ENCODE measurements at places on chromosomes 4 and X.

- DNase-seq: no peak
These were observed 332.3 kb downstream of the ADGRL3 start for GRCh38 chr4:61532336-61533000.

DNA sequence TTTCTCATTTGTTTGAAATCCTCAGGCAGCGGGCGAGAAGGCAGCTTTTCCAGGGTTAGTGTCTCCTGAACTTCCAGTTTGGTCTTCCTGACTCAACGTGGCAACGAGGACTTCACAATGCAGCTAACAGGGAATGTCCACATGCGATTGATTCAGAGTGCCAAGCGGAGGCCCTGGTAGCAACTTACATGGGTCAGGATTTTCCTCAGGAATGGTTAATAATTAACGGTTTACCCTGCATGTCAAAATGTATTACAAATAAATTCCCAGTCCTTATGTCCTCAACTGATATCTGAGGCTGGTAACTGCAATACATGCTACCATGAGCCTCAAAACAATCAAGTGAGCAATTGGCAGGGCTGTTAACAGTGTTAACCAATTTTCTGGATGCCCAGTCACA lies 67.2 kb downstream of the MAP3K15 start:
- no peak for DNase-seq

- DNase-seq: no peak
These were observed 89.5 kb upstream of the VEGFC start for GRCh38 chr4:176882206-176882605.

GRCh38 chr4:158826882-158827281 lies 58.1 kb downstream of the FNIP2 start:
- DNase-seq: no peak

DNA sequence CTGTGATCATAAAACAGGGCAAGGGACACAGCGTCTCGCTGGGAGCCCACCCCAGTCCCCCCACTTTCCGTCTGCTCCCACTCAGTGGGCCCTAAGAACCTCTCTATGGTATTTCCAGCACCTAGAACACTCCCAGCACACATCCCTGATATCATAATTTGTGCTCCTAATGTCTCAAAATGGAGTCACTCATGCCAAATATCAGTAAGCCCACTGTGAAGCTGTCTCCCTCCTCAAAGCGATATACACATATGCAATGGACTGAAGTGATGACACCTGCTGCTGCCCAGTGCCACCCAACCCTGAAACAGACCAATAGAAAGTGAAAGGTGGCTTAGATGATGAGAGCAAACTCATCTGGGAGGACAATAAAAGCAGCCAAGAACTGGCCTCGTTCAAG lies 17.9 kb downstream of the ENPP6 start:
- no peak for DNase-seq

GRCh38 chr4:157564218-157564617 lies 343.7 kb downstream of the GRIA2 start:
- no peak for DNase-seq

GRCh38 chr4:51842167-51842553 lies 793 bp upstream of the DCUN1D4 start:
- no peak for DNase-seq

DNA sequence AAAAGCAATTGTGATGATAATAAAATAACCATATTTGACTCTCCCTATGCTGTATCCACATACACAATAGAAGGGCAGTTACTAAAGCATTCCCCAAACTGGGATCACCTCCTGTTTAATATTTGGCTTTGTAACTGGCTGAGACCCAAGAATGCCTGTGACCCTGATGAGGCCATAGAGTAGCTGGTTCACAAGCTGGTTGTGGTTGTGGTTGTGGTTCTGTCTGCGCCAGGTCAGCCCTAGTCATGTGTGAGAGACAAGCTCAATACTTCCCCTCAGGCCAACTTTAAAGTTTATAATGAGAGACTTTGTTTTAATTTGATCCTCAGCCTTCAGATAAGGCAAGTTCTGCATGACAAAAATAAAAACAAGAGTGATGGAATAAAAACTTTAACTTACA lies 209.9 kb downstream of the PARM1 start:
- no peak for DNase-seq

GRCh38 chr4:170038769-170039168 lies 12.6 kb upstream of the MFAP3L start:
- DNase-seq: no peak

GRCh38 chr4:153950100-153950979 lies 161.5 kb upstream of the SFRP2 start:
- no peak for DNase-seq

GRCh38 chr4:99755223-99755944 lies 61.2 kb upstream of the DAPP1 start:
- DNase-seq: no peak

- no peak for DNase-seq
These were observed 39.0 kb downstream of the ENPEP start for GRCh38 chr4:110514889-110515479.

GRCh38 chrX:12446342-12447075 lies 308.2 kb downstream of the FRMPD4 start:
- DNase-seq: no peak

- DNase-seq: no peak
These were observed 182.9 kb downstream of the COX18 start for GRCh38 chr4:72886602-72887001.

GRCh38 chrX:78747489-78747888 lies at the start of gene LPAR4:
Gene LPAR4 (plus strand): TSS chrX:78747720. CDS start chrX:78754870, 7,150 bp downstream.
- DNase-seq: no peak

GRCh38 chrX:48896611-48897011 lies 957 bp downstream of the TIMM17B start:
- no peak for DNase-seq

DNA sequence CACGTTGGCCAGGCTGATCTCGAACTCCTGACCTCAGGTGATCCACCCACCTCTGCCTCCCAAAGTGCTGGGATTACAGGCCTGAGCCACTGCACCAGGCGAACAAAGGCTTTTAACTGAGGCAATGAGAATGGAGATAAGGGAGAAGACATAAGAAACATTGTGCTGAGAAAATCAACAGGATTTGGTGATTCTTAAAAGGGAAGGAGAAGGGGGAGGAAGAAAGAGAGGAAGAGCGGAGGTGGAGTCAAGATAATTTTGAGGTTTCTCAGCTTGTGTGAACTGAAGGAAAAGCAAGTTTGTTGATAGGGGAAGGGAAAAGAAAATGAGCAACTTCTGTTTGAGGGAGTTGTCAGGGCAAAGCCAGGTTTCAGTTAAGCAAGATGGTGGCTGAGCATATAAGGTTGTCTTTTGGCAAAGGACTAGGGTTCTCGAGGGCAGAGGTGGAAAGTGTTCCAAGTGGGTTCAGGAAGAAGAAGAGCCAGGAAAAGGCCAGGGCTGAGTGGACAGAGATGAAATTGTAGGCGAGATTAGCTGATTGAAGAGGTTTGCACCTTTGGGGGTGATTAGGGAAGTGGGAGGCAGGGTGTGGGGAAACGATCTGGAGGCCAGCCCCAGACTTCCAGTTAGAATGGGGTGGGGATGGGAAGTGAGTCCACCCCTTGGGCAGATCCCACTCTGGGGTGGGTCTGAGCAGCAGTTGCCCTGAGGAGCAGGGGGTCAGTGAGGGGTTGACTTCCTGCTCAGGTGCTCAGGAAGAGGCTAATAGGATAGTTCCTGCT lies 7.8 kb downstream of the DOCK11 start:
- DNase-seq: no peak

DNA sequence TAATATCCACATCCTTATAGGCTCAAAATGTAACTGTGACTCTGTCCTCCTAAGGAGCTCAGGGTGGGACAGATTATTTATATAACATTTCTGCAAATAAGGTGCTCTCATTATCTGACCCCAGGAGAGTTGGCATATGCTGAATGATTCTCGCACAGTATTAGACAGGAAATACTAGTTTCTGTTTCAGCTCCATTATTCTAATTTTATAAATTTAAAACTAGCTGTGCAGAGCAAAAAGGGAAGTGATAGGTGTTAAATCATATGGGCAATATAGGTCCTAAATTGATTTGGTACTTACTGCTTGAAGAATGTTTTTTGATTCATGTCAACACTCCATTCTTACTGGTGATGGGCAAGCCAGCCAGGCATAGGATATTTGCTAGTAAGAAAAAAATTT lies 141.5 kb downstream of the GLRA2 start:
- no peak for DNase-seq

GRCh38 chr4:105434940-105435339 lies 38.9 kb downstream of the PPA2 start:
- no peak for DNase-seq

GRCh38 chr4:177117256-177117655 lies 192.4 kb upstream of the NEIL3 start:
- no peak for DNase-seq

- no peak for DNase-seq
These were observed 24.4 kb upstream of the PIGA start for GRCh38 chrX:15359701-15360100.

- DNase-seq: no peak
These were observed 137.3 kb upstream of the RPL34 start for GRCh38 chr4:108483079-108483478.

DNA sequence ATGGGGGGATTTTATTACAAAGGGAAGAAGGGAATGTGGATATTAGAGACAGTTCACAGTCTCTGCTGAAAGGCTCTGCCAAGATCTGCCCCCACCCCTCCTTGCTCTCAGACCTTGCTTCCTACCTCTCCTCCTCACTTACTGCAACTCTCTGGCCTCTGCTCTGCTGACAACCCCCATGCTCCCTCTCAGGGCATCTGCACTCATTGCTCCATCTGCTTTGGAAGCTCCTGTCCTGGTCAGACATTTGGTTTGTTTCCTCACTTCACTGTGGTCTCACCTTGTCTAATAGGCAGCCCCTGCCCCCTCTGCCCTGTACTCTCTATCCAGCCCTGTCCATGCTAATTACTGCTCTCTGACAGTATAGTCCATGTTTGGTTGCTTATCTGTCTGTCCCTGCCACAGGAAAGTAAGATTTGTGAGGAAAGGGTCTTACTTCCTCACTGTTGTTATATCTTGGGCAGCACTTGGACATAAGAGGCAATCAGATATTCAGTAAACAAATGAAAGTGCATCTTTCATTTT lies 189.3 kb downstream of the PTTG2 start:
- DNase-seq: no peak

DNA sequence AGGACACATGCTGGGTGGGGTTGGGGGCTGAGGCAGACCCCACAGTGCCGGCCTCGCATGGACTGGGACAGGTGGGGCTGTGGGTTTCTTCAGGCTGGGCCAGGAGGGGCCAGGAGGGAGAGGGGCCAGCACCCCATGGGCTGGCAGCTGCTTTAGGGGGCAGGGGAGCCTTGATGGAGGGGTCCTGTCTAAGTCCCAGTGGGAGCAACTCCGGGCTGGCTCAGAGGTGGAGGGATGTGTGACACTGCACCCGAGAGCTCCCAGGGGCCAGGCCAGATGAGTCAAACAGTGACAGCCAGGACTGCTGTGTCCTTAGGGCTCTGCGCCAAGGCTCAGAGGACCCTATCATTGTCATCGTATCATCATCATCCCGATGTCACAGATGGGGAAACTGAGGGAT lies 4.4 kb upstream of the ABLIM2 start:
- no peak for DNase-seq

- DNase-seq: no peak
These were observed 8.1 kb downstream of the SH3BP2 start for GRCh38 chr4:2800691-2801596.

DNA sequence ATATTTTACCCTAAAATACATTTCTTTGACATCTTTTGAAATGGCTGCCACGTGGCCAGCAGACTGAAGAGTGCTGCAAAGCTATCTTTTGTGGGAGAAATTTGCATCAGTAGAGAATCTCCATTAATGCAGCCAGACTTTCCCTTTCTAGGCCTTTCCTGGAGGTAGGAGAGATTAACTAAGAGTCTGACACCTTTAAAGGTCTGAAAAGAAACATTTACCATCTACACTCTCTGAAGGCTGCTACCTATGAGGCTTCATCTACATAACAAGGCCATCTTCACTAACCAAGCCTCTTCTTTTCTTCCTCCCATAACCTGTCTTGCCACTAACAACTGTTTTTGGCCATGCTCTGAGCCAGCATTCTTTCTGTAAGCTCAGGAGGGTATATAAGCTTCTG lies 17.8 kb upstream of the SPRY1 start:
- DNase-seq: no peak

DNA sequence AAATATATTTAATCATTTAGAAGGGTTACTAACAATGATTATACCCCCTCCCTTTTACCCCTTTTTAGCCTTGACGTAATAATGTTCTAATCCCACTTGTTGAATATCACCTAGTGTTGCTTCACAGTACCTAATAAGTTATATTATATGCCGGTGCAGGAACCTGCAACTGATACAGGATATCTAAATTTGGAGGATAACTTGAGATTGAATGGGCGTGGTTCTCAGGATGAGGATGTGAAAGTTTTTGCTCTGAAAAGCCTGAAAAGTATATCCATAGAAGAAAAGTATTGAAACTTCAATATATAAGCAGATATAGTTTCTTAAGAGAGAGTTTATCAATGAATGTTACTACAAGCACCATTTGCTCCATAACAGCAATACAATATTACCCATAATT lies 59.8 kb downstream of the ZNF711 start:
- no peak for DNase-seq

All from stimulated activated CD4-positive, alpha-beta T cell treated with anti-CD3 and anti-CD28 coated beads, Interleukin-4, amount 100 ng/mL, for 48 hours (primary cell).